ENCODE measurements at places on chromosomes 16 and 17. TPM values are rescaled to one million over a fixed set of nuclear protein-coding genes. Genes with fewer than 3 reads are reported as not detected.

DNA sequence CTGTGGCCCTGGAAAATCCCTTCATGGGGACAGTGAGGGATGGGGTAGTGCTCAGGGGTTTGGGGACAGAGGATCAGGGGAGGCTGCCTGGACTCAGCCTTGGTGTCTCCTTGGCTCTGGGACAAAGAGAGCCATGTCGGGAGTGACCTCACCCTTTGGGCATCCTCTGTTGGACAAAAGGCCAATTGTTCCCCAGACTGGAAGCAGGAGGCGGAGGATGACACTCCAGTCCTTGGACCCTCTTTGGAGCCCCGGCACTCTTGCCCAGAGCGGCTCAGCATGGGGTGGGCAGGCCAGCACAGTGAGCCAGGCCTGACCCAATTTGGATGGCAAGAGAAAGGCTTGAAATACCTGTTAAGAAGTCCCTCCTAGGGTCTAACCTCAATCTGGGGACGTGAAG lies 39.4 kb upstream of the PHB1 start:
- H3K4me1 ChIP-seq: no peaks in the 10 kb centered on the region
- no peak overlapping the region for H3K27ac ChIP-seq
- no peaks in the 10 kb centered on the region for H3K36me3 ChIP-seq
- peaks cover 60% of the 10 kb centered on the region for H3K27me3 ChIP-seq
- H3K4me3 ChIP-seq: no peak overlapping the region
- no peak for DNase-seq

IGFBP4 gene
- total RNA-seq: 138 TPM

DNA sequence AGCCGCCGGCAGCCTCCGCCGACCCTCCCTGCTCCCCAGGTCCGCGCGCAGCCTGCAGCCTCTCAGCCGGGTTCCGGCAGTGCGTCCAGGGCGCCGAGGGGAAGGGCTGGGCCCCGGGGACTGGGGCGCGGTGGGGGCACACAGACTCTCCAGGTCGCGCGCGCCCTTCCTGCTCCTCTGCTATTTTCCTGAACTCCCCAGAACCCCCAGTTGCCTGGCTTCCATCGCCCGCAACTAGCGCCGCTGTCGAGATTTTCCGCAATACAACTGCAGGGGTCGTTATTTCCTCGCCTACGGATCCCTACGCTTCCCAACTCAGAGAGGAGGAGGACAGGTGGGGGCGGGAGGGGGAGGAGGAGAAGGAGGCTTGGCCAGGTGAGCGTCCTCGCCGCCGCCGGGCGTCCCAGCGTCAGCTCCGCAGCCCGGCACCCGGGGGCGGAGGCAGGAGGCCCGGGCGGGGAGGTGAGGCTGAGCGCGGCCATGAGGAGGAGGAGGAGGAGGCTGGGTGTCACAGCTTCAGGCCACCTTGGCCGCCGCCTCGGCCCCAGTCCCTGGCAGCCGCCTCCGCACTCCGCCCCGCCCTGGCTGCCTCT lies at the start of gene CA10:
Gene CA10, minus strand, starts transcription at position 265 of the 593 bp plus-strand sequence.
- peaks cover 24% of the 10 kb centered on the region for H3K27me3 ChIP-seq
- H3K4me1 ChIP-seq: no peaks in the 10 kb centered on the region
- no peak within 1 kb of the TSS for H3K4me3 ChIP-seq
- H3K36me3 ChIP-seq: no peaks in the 10 kb centered on the region

- H3K4me3 ChIP-seq: no peak overlapping the region
- no peaks in the 10 kb centered on the region for H3K36me3 ChIP-seq
- no peak overlapping the region for H3K27ac ChIP-seq
- H3K27me3 ChIP-seq: 0 out of 2 replicates have a peak, but pooled peaks cover 9% of the 10 kb centered on the region
- no peak for DNase-seq
These were observed 670.1 kb upstream of the C16orf82 start for GRCh38 chr16:26396511-26397235.

DNA sequence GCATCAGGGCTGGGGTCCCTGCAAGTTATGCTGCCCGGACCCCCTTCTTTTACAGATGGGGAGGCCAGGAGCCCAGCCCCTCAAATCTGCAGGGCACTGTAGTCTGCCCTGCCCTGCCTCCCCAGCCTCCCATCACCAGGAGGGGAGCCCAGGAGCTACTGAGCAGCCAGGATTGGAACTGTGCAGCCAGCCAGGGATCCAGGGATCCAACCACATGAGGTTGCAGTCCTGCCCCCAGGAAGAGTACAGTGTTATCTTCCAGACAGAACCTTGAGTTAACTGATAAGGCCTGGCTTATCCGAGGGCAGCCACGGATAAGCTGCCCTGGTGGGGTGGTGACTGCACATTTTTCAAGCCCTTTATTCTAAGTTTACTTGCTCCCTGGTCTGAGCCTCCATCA lies 11.4 kb upstream of the NDRG4 start:
- no peaks in the 10 kb centered on the region for H3K36me3 ChIP-seq
- H3K27me3 ChIP-seq: no peaks in the 10 kb centered on the region
- H3K4me3 ChIP-seq: no peak overlapping the region
- no peak for DNase-seq

GRCh38 chr17:43389046-43389947 lies 9.5 kb upstream of the ARL4D start:
- no peaks in the 10 kb centered on the region for H3K36me3 ChIP-seq
- H3K4me3 ChIP-seq: peak overlapping the region; percentile 94
- no peaks in the 10 kb centered on the region for H3K27me3 ChIP-seq
- H3K4me1 ChIP-seq: peaks cover 17% of the 10 kb centered on the region
- DNase-seq: peak; percentile 58

CDK5R1 gene
- total RNA-seq: 1.8 TPM

SMTNL2 gene
- total RNA-seq: not detected

RAMP2 gene
- total RNA-seq: not detected

LYRM9 gene
- total RNA-seq: 7.6 TPM

DNA sequence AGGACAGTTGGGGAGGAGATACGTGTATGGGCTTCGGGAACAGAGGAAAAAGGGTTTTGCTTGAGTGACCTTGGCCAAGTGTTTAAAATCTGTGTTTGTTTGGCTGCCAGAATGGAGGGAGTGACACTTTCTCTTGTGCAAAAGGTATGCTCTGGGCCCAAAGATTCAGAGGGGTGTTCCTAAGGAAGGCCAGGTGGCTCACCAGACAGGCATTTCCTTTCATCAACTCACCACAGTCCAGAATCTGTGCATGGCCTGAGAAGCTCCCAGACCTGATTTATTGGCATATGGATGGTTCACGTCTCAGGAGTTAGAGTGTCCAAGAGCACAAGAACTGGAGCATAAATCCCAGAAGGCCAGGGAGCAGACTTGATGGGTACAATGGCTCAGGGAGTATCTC lies 53.4 kb upstream of the NLK start:
- H3K4me1 ChIP-seq: 0 out of 2 replicates have a peak, but pooled peaks cover 8% of the 10 kb centered on the region
- no peak overlapping the region for H3K27ac ChIP-seq
- H3K27me3 ChIP-seq: no peaks in the 10 kb centered on the region
- H3K36me3 ChIP-seq: no peaks in the 10 kb centered on the region
- no peak for DNase-seq

EXOC3L1 gene
- not detected for total RNA-seq

GRAPL gene
- total RNA-seq: 0.37 TPM

DNA sequence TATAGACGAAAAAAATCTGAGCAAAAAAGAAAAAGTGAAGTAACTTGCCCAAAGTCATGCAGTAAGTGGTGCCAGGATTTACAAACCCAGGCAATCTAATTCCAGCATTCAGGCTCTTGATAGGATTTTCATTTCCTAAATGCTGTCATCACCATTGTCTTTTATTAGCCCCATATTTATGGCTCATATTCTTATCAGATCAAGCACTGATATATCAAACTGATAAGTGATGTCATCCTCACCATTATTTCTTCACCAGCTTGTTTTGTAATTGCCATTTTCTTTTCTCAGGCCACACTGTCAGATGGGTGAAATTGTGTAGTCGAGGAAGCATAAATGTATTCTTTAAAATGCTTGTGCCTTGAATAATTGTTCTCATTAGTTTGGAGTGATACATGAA lies 1.3 kb downstream of the RAD51C start:
- DNase-seq: no peak
- peaks cover 24% of the 10 kb centered on the region for H3K4me1 ChIP-seq
- no peaks in the 10 kb centered on the region for H3K27me3 ChIP-seq

- H3K27ac ChIP-seq: no peak overlapping the region
- H3K4me3 ChIP-seq: no peak overlapping the region
- no peak for DNase-seq
- H3K27me3 ChIP-seq: no peaks in the 10 kb centered on the region
- H3K36me3 ChIP-seq: no peaks in the 10 kb centered on the region
These were observed 365.4 kb upstream of the C16orf82 start for GRCh38 chr16:26701243-26701886.

DNA sequence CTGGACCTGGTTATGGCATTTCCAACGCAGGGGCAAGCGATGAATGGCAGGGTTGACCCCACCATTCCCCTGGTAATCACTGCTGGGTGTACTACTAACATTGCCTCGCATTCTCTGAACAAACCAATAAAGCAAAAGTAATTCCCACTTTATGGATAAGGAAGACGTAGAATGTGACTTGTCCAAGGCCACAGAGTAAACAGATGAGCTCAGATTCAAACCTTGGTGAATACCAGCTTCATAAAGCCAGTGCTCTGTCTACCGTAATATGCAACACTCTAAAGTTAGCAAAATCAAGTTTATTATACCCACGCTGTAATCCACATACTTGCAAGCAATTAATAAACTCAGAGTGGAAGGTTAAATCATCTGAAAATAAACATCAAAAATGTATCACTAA lies 59.6 kb downstream of the ANKFY1 start:
- no peak overlapping the region for H3K4me3 ChIP-seq
- no peaks in the 10 kb centered on the region for H3K4me1 ChIP-seq
- no peak overlapping the region for H3K27ac ChIP-seq
- no peak for DNase-seq

DNA sequence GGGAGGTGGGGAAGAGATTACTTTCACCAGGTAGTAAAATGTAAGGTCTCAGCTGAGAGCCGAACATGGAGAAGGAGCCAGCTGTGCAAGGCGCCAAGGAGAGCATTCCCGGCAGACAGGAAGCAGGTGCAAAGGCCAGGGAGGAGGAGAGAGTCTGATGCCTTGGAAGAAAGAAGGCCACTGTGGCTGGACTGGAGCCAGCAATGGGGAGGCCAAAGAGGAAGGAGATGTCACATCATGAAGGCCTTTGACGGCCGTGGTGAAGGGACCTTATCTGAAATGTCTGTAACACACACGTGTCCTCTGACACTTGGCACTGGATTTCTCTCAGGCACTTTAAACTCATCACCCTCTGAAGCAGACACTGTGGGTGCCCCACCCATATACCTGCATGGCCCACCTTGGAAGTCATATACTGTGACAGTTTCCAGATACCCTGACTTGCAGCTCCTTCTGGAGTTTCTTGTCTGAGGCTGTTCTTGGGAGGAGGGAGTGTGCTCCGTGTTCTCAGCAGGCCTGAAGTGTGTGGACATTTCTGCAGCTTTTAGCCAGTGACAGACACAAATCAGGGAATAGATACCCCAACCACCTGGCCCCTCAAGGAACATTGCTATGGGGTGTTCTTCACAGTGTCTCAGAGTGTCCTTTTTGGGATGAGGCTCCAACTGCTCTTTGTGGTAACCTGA lies 1.9 kb upstream of the SLC5A2 start:
- no peaks in the 10 kb centered on the region for H3K36me3 ChIP-seq
- 0 out of 2 replicates have a peak, but pooled peaks cover 4% of the 10 kb centered on the region for H3K27me3 ChIP-seq
- DNase-seq: no peak
- no peak overlapping the region for H3K27ac ChIP-seq
- H3K4me1 ChIP-seq: peaks cover 15% of the 10 kb centered on the region

- no peaks in the 10 kb centered on the region for H3K36me3 ChIP-seq
- no peaks in the 10 kb centered on the region for H3K27me3 ChIP-seq
- no peak overlapping the region for H3K27ac ChIP-seq
- H3K4me1 ChIP-seq: no peaks in the 10 kb centered on the region
- H3K4me3 ChIP-seq: no peak overlapping the region
These were observed 3.1 kb downstream of the SPNS3 start for GRCh38 chr17:4436846-4437245.

ADAD2 gene
- not detected for total RNA-seq

GRCh38 chr17:27471321-27472269 lies 15.3 kb downstream of the KSR1 start:
- peak; percentile 61 for DNase-seq
- H3K27me3 ChIP-seq: no peaks in the 10 kb centered on the region
- H3K4me3 ChIP-seq: no peak overlapping the region
- H3K36me3 ChIP-seq: no peaks in the 10 kb centered on the region
- H3K27ac ChIP-seq: peak overlapping the region; percentile 95

- H3K27me3 ChIP-seq: no peaks in the 10 kb centered on the region
- no peak overlapping the region for H3K4me3 ChIP-seq
- peaks cover 42% of the 10 kb centered on the region for H3K4me1 ChIP-seq
- no peak for DNase-seq
- peaks cover 67% of the 10 kb centered on the region for H3K36me3 ChIP-seq
These were observed 5.9 kb downstream of the ZNF207 start for GRCh38 chr17:32355649-32356377.

DNA sequence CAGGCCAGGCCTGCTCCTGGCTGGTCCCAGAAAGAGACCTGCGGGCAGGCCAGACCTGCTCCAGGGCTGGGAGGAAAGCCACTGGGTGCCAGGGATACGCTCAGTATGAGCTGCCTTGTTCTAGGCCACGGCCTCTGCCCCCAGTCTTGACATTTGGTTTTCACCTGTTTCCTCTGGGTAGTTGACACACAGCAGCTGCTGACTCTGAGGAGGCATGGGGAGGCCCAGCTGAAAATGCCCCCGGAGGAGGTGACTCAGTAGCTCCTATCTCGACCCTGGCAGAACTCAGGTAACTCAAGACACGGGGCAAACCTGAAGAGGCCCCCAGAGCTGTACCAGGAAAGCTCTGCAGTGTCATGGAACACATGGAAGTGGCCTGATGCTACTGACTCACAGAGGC lies 13.9 kb upstream of the ADGRG1 start:
- no peaks in the 10 kb centered on the region for H3K27me3 ChIP-seq
- H3K36me3 ChIP-seq: no peaks in the 10 kb centered on the region
- H3K4me3 ChIP-seq: no peak overlapping the region
- no peak overlapping the region for H3K27ac ChIP-seq
- DNase-seq: no peak

DNA sequence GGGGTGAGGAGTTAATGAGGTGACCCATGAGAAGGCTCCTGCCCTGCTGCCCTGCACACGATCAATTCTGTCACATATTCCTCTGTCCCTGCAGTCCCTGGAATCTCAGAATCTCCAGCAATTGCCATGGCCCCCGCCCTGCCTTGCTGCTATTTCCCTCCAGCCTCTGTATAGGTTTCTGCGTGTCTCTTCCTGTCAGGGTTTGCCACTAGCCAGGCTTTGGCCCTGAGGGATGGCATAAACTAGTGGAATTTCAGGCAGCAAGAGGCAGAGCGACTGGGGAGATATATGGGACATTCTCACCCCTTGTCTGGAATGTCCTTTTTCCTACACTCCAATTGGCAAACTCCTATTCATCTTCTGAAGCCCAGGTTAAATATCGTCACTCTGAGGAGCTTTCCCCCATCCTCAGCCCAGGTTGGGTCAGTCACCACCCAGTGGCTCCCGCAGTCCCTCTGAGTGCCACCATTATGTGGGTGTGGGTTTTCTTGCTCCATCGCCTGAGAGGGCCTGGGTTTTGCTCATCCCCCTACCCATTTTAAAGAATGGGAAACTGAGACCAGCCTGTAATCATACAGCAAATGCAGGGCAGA lies 15.5 kb upstream of the NATD1 start:
- H3K27me3 ChIP-seq: no peaks in the 10 kb centered on the region
- H3K4me1 ChIP-seq: no peaks in the 10 kb centered on the region
- H3K36me3 ChIP-seq: no peaks in the 10 kb centered on the region

All from PC-9 (cell line).